ENCODE measurements at places on chromosomes 1 and 21.

DNA sequence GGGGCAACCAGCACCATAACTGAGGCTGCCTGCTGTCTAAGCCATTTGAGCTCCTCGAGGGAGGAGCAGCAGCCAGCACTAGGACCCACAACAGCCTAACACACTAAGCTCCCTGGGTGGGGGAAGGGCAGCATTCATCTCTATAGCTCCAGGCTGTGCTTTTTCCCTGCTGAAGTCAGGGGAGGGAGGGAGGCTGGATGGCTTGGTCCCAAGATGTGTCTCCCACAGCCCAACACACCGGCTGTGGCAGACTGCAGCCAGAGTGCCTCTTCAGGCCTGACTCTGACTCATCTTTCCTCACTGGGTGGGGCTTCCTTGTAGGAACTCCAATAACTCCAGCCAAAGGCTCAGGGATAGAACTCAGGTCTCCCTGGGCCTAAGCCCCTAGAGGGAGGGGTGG lies 296.3 kb downstream of the PRDM2 start:
- DNase-seq = no peak

DNA sequence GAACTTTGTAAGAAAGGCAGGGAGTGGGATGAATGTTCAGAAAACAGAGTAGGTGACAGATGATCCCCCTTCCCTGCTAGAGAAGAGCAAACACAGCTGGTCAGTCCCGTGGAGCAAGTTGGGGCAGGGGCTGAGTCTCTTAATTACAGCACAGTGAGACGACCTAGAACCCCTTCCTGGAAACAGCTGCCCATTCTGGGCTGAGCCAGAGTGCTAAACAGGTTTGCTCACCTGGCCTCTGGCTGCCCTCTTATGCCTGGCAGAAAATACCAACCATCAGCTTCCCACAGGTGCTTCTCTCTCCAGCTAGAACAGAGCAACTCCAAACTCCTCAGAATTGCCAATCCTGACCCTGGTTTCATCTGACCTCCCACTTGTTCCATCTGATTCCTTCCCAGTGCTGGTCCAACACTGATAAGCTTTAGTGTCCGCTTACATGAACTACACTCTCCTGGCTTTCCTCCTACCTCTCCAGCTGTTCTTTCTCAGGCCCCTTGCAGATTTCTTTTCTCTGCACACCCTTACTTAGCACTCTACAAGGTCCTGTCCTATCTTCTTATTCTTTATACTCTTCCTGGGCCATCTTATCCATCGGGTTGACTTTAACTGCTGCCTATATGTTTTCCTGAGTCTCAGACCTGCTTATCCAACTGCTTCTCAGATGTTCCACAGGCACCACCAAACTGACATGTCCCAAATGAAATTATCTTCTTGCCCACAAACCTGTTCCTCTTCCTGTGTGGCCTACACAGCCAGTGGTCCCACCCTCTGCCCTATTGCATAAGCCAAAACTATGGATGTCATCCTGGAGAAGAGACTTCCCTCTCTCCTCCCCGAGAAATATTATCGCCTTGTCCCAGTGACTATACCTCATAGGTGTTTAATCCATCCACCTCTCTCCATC lies 22.6 kb upstream of the COL9A2 start:
- no peak for DNase-seq

DNA sequence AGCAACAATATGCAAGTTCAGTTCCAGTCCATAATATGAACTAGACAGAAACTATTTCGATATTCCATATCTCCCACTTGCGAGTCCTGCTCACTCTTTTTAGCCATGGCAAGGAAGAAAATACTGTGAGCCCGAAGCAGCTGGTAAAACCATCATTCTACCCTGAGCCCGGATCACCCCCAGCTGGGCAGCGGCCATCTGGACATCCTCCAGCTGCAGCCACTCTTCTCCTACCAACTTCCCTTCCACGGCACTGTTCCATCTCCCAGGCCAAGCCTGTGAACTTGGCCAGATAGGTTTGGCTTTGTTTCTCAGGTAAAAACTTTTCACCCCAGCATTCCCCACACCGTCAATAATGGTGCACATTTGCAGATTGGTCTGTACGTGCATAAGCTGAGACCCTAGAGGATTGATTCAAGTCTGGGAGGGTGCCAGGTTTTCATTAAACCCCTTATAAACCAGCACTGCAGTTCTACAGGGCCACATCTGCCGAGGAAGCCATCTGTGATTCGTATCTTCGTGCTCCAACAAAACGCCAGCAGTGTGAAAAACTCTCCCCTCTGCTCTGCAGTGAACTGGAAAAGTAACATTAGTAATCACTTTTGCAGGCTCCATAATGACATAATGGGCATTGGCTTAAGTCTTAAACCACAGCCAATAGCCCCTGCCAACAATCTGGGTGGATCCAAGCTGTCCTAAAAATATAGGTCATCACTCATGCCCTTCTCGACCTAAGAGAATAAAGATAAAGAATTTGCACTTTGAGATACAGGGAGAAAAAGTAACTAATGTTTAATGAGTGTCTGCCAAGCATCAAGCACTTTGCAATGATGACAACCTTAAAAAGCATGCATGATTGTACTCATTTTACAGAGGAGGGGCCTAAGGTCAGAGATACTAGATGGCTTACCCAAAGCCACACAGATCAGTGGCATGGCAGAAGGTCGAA lies 205.1 kb downstream of the PLPP3 start:
- DNase-seq = no peak

GRCh38 chr1:218433744-218434143 lies 88.6 kb downstream of the TGFB2 start:
- no peak for DNase-seq

DNA sequence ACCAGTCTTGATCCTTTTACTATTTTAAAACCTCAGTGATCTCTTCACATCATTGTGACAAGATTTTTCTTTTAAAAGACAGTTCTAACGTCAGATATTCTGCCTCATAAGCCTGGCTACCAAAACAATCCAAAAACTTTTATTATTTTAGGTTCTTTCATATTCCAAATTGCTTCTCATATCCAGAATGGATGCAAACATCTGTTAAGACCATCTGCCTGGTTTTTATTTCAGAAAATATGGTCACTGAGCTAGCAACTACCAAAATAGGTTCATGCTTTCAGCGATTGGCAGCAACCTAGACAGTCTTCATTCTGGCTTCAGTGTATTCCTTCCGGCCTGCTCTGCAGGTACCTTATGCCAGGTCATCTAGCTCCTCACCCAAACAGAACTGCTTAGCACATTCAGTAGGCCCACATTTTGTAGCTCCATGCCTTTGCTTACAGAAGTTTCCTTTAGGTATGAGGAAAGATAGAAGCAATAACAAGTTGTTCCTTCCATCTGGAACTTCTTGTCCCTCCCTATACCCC lies 59.0 kb upstream of the CACYBP start:
- DNase-seq = no peak

DNA sequence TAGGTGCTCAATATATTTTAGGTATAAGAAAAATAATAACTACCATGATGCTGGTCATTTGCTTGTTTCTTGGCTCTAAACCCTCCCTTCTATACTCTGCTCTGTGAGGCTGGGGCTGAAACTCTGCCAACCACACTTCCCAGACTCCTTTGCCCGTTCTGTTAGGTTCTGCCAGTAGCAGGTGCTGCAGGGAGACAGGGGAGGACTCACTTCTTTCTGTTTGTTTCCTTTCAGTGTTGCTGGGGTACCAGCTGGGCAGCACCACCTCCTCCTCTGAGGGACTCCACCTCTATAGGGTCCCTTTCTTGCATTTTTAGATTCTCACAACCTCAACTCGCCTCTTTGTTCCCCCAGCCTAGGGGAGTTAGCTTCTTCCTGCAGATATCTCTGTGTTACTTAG lies 17.0 kb upstream of the SH2D2A start:
- no peak for DNase-seq

DNA sequence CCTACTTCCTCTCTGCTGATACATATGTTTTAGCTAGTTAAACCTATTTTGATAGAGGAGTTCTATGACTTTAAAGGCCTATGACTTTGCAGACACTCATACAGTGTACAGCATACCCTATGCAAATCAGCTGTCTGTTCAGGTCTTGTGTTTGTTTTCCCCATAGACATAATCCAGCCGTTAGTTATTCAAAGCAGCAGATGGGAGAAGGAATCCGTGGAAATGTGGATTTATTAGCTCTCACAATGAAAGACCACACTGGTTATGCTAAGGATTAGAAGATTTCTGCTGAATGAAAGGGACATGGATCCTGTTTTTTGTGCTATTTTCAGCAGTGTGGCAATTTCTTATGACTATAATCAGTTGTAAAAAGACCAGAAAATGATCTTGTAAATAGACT lies 59.8 kb downstream of the MAST2 start:
- no peak for DNase-seq

GRCh38 chr1:34199927-34200326 lies 23.2 kb downstream of the C1orf94 start:
- no peak for DNase-seq

DNA sequence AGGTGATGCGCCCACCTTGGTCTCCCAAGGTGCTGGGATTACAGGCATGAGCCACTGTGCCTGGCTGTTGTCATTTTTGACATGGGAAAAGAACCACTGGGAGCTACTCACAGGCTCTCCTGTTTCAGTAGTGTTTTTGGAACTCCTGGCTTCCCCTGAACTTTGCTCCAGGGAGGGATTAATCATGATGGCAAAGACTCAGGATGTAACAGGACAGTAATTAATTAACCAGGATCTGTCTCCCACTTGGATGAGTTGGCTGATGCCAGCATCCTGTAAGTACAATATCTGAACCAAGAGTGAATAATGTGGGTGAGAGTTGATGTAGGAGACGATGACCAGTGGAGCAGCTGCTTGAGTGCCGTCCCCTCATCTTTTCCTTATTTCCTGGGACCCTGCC lies 4.9 kb downstream of the SFT2D2 start:
- DNase-seq = no peak

DNA sequence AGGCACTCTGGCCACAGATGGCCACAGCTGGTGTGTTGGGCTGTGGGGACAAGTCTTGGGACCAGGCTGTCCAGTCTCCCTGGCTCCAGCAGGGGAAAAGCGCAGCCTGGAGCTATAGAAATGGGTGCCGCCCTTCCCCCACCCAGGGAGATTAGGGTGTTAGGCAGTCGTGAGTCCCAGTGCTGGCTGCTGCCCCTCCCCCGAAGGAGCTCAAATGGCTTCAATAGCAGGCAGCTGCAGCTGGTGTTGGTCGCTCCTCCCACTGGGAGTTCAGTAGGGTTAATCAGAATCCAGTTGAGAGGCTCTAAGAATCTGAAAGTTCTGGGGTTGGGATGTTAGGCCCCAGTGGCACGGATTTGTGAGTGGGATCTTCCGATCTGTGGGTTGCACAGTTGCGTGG lies 595.6 kb upstream of the PKN2 start:
- no peak for DNase-seq

DNA sequence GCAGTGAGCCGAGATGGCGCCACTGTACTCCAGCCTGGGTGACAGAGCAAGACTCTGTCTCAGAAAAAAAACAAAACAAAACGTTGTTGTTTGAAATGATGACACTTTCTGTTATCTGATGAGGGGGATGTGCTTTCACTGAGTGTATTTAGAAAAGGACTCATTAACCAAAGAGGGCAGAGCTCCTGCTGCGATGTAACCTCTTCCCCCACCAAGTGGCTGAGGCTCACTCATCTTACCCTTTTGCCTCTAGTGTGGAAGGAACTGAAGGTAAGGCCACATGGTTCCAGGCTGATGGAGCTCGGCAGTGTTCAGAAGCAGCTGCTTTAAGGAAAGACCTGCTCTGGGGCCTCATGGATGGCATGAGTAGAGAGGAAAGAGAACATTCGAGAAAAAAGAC lies 105.7 kb upstream of the RUNX1 start:
- DNase-seq = no peak

- DNase-seq = no peak
Observed at GRCh38 chr1:11481019-11481418, 2.1 kb downstream of the DISP3 start.

GRCh38 chr1:225866061-225866837 lies 15.9 kb downstream of the TMEM63A start:
- peak; percentile 76 for DNase-seq

GRCh38 chr1:111541721-111542120 lies 38.3 kb upstream of the ADORA3 start:
- DNase-seq = no peak

DNA sequence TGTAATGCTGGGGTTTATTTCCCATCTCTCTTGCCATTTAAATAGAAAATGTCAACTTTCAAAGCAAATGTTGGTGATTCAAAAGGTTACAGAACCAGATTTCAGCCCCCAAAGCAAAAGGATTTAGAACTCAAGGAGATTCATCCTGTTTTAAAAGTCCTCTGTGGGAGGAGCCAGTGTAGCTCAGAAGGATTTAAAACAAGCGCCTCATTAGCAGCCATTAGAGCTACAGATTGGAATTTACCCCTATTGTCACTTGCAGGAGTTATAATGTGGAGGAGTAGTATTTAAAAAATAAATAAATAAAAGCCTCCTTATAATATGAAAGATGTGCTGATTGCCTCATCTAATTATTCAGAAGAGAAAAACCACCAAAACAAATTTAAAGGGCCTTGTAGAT lies 107.8 kb downstream of the LAMC2 start:
- DNase-seq = no peak

DNA sequence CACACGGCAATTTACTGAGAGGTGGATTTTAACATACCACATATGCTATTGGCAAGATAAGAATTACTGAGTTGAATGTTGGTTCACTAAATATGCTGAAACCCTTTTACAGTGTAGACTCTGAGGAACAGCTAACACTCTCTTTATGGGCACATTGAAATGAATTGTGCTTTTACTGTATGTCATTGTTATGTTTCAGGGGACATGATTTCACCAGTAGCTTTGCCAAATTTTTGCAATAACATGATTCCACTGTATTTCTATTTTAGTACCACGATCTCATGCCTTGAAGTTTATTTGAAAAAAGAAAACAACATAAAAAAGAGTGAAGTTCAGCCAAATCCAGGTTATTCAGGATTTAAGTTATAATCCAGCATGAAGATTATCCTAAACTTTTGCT lies 188.5 kb downstream of the HLX start:
- DNase-seq = no peak

DNA sequence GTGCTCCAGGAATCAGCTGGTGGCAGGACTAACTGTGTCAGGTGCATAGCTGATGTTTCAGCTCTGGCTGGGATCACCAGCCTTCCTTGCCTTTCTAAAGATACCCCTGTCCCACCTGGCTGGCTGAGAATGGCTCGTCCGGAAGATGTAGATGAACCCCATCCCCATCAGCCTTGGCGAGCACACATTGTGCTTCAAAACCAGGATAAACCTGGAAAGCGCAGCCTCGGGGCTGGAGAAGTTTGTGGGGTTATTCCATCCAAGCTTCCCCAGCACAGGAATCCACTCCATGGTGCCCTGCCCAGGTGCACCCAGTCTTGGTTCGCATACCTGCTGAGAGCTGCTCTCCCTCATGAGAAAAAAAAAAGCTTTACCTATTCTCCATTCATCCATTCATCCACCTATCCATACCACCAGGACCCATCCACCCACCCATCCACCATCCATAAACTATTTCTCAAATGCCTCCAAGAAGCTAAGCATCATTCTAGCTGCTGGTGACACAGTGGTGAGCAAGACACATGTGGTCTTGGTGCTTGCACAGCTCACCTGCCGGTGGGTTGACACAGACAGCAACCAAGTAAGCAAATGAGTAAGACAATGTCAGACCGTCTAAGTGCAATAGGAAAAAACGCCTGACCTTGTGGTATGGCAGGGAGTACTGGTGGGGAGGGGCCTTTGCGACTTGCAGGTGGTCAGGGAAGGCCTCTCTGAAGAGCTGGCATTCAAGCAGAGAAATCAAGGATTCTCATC lies 94.0 kb downstream of the DMRTB1 start:
- no peak for DNase-seq
